ENCODE measurements at places on chromosomes 2 and 18.

GRCh38 chr2:2823061-2823753 lies 492.1 kb upstream of the MYT1L start:
- no peak for DNase-seq

DNA sequence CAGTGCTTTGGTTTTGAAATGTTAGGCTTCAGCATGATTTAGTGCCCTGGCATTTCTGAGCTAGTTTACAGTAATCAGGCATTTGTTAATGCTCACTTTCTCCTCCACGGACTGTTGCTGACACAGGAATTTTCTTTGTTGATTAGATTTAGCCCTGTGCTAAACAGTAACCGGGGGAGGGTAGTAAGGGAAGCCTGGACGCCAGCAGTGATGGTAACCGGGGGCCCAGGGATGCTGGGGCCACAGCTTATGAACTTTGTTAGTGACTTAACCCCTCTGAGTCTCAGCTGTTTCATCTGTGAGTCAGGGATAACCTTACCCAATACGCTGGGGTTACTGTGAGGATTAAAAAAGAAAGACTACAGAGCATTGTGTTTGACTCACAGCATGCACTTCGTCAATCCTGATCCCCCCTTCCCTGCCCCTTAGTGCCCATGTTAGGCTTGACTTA lies 33.5 kb downstream of the KLHL29 start:
- no peak for DNase-seq

DNA sequence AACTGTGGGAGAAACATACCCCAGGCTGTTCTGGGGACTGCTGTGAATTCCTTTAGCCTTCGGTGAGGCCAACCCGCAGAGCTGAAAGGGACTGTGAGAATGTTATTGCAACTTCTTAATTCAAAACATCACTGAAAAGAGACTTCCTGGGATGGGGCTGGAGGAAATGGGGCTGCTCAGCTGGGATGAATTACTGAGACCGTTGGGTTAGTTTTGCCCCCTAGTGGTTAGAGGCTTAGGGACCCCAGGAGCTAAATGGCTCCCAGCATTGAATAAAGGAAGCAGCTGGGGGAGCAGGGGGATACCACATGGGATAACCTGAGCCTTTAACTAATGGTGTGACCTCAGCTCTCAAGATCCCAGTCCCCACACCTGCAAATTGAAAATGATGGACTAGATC lies 941.1 kb upstream of the FANCL start:
- DNase-seq, result no peak

DNA sequence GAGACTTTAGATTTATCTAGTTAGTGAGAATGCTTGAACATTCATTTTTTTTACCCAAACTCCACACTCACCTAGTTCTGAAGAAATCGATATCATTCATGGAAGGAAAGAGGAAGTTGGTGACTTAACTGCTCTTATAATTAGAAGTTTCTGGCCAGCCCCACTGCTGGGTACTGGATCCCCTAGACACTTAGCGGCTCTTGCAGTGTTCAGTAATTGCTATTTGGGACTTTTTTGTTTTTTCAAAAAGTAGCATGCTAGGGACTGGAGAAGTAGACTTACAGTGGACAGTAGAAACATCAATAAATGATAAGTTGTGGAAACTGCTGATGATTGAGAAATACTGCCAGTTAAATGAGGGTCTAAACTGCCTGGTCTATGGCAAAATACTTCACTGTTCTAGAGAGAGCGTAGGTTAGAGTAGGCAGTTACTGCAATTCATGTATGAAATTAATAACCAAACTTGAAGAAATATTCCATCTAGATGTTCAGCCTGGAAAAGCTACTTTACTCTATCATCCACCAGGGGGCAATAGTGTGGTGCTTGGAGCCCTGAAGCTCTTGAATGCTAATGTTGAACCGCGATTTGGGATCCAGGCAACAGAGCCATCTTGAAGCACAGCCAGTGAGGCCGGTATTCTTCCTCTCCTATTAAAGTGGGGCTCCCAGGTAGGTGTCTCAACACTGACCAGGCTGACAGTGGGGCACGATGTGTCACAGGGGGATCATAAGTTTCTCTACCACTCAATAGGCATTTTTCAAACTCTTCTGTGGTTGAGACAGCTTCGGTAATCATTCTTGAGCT lies 146.1 kb upstream of the SESTD1 start:
- peak; percentile 14 for DNase-seq

DNA sequence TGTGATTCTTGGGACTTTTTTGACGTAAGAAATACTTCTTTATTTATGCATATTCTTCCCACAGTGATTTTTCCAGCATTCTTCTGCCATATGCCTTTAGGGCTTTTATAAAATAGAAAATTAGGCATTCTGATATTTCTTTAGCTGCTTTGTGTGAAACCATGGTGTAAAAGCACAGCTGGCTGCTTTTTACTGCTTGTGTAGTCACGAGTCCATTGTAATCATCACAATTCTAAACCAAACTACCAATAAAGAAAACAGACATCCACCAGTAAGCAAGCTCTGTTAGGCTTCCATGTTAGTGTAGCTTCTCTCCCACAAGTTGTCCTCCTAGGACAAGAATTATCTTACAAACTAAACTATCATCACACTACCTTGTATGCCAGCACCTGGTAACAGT lies 62.6 kb downstream of the EIF5B start:
- DNase-seq, result no peak

DNA sequence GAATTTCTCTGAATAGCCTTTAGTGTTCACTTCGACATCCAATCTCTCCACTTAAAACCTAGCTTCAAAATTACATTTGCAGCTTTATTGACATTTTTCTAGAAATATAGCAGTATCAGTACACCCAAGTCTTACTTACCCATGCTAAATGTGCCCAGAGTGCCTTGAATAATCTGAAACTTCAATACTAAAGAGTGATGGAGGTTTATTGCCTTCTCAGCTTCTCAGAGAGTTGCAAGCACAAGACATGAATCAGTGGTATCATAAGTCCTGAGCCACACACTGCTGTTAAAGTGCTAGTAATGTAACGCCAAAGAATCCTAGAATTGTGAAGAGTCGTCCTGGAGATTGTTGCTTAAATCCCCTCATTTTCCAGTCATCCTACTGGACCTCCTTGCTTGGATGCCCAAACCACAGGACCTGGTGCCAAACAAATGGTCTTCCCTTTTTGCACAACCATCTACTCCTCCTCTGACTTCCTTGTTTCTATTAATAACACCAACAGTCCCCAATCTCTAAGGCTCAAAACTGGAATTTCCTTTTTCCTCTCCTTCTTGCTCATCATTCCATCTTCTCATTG lies 83.2 kb upstream of the SPATS2L start:
- DNase-seq, result no peak

- DNase-seq, result peak; percentile 91
These were observed 30.4 kb downstream of the CYTIP start for GRCh38 chr2:157413326-157414035.

- no peak for DNase-seq
These were observed 2.8 kb downstream of the ONECUT2 start for GRCh38 chr18:57437766-57438671.

GRCh38 chr2:49978341-49978740 lies 824.0 kb upstream of the FSHR start:
- DNase-seq, result no peak

DNA sequence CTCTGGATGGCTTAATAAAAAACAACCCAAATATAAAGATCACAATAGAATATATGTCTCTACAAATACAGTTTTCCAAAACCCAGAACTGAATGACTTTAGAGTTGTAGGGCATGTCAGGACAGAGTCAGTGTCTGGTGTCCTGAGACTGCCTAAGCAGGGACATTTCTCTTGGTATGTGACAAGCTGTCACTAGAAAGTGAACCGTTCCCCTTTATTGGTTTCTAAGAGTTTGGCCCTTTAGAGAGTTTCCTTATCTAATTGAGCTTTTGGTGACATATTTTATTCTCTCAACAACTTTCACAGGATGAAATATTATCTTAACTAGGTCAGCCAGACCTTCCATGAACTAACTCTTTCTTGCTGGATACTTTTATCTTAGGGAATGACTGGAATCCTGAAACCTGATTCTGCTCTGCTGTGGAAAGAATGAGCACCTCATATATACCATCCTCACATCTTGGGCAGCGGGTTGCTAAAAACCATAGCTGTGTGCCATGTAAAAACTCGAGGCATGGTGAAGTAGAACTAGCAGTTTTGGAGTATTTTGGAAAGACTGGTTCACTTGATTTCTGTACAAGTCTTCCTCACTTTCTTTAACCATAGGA lies 54.8 kb downstream of the CAVIN2 start:
- no peak for DNase-seq

DNA sequence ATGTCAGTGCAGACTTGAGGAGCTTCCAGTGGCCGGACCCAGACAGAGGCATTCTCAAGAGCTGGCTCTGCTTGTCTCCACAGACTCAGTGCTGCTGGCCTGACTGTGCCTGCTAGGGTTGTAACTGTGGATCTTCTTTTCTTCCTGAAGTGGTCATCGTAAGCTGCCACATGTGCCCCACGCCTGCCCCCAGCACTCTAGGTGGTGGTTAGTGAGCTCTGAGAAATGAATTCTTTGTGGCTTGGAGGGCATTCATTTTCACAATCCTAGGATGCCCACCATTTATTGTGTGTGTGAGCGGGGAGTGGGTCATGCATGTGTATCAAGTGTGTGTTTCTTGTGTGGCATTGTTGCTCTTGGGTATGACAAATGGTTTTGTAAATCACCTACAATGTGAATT lies 23.1 kb downstream of the RAB12 start:
- DNase-seq, result no peak

GRCh38 chr18:12960395-12960794 lies 12.6 kb downstream of the SEH1L start:
- DNase-seq, result no peak

DNA sequence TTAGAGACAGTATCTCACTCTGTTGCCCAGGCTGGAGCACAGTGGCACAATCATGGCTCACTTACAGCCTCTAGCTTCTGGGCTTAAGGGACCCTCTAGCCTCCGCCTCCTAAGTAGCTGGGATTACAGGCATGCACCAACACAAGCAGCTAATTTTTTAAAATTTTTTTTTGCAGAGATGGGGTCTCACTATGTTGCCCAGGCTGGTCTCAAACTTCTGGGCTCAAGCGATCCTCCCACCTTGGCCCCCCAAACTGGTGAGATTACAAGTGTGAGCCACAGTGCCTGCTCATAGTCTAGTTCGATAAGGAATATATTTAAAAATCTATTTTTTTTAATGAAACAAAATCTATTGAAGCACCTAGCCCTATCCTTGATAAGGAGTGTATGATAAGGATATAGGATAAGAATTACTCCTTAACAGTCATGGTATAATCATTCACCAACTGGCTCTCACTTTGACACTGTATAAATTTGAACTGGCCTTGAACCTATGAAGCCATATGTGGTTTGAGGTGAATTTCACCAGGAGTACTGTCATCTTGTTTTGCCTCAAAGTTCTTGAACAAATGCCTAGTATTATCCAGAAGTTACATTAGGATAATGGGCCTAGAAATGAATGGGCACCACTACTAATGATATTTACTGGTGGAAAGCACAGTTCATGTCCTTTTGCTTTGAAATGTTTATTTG lies 71.1 kb downstream of the EXOC6B start:
- DNase-seq, result no peak

GRCh38 chr2:139218181-139218580 lies 438.0 kb upstream of the NXPH2 start:
- DNase-seq, result no peak

- no peak for DNase-seq
These were observed 1.6 kb downstream of the NEU4 start for GRCh38 chr2:241810307-241811200.

DNA sequence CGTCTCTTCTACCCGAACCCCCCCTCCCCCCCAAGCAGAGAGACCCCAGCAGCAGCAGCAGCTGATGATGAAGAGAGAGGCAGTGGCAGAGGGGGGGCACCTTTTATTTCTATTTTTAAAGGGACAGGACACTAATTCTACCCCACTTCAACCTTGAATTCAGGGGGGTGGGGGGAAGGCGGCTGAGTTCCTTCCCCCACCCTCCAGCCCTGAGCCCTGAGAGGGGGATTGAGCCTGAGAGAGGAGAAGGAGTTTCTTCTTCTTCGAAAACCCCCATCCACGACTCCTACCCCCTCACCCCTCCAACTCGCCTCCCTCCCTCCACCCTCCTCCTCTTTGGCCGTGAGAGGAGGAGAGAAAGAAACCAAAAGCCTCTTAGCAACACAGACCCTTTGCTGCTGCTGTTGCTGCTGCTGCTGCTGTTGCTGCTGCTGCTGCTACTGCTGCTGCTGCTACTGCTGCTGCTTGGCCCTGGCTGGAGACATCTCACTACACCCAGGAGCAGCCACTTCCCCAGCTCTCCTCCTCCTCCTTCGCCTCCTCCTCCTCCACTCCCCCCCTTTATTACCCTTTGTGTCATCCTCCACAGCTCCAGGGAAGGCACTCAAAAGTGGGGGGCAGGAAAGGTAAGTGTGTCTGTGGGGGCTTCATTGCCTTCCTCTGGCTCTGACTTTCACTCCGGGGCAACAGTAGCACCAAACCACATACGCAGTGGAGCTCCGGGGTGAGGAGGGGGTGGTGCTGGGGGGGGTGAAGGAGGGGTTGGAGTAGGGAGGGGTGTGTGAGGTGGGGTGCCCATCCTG lies at the start of gene MBD5:
MBD5 (plus strand) TSS at position 33 of the 803 bp plus-strand sequence.
- DNase-seq, result peak; percentile 62

DNA sequence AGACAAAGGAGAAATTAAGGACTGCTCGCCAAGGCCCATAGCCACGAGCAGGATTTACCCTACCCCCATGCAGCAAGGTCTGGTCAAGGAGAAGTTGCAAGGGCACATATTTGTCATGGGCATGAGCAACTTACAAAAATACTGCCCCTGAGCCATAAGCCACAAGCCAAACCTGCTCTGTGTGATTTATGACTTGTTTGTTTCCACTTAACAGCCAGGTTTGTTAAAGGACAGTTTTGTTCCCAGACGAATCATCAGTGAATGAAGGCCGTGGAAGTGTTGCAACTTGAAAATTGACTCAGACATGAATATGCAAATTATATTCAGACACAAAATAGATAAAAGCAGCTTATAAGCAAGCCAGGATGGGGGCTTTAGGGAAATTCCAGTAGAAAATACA lies 31.3 kb upstream of the EVA1A start:
- DNase-seq, result no peak

DNA sequence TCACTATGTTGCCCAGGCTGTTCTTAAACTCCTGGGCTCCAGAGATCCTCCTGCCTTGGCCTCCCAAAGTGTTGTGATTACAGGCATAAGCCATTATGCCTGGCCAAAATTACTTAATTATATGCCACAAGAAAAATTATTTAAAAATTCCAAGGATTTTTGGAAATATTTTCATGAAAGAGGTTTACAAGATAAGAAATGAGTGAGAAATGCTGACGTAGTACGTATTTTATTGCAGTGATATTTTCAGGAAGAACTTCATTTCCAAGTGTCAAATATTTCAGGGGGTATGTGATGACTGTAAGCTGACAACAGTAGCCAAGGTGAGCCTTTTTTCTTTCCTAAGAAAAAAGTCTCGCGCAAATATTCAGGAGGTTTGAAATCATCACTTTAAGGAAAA lies 20.8 kb downstream of the NIF3L1 start:
- DNase-seq, result no peak
